RKO (cell line): ENCODE measurements at places on chromosomes 5 and 9.

- peak; percentile 20 for DNase-seq
Observed at GRCh38 chr9:2469681-2470221, 151.8 kb upstream of the VLDLR start.

GRCh38 chr9:70474413-70474812, 60.0 kb upstream of the KLF9 start:
- no peak for DNase-seq

DNA sequence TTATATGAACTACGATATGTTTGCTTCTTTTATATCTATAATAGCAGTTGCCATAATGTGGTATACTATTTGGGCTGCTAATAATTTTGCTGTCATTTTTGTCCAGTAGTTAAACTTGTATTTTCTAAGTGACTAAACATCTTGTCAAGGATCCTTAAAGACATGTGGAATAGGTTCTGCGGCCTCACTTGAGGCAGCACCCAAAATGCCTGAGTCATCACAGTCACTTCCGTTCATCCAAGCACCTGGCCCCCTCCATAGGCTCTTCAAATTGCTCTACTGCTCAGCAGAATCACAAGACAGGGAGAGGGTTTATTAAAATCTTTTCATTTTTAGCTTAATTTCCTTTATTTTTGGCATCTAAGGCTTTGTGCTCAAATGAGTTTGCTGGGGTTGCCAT, 259.1 kb downstream of the AOPEP start:
- no peak for DNase-seq

- DNase-seq, result peak; percentile 88
Observed at GRCh38 chr5:97231025-97231636, 48.1 kb upstream of the RIOK2 start.

- DNase-seq, result no peak
Observed at GRCh38 chr5:8033261-8033660, 164.3 kb downstream of the MTRR start.
